Amniotic epithelial cell (primary cell): ENCODE measurements at places on chromosomes 7 and 10.

DNA sequence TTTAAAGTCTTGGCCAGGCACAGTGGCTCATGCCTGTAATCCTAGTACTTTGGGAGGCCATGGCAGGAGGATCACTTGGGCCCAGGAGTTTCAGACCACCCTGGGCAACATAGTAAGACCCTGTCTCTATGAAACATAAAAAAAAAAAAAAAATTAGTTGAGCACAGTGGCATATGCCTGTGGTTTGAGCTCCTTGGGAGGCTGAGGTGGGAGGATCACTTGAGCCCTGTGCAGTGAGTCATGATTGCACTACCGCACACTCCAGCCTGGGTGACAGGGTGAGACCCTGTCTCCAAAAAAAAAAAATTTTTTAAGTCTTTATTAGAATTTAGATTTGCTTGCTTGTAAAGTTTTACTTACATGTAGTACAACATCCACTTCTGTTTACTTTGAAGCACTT, 14.0 kb downstream of the WNT2 start:
- DNase-seq, result no peak

GRCh38 chr7:12768948-12769347, 81.5 kb downstream of the ARL4A start:
- no peak for DNase-seq

DNA sequence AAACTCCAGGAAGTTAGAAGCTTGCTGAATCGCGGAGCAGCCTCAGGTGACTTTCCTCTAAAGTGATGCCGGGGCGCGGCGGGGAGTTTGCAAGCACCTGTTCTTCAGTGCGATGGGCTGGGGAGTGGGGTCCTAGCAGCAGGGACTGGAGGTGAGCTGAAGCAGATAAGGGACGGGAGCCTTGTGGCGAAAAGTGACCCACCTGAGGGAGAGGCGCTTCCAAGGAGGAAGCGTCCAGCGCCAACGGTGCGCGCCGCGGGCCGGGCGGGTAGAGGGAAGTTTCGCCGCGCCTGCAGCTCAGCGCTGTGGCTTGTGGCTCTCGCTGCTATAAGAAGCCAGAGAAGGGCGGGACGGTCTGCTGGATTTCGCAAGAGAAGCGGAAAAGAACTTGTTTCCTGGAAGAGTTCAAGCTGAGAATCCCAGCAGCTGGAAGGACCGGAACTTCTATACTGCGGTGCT, at the start of gene STEAP4:
TSS of gene STEAP4 (minus strand) at position 305 of the 459 bp plus-strand sequence. CDS start 22,625 bp downstream, outside the sequence.
- peak; percentile 1 for DNase-seq

DNA sequence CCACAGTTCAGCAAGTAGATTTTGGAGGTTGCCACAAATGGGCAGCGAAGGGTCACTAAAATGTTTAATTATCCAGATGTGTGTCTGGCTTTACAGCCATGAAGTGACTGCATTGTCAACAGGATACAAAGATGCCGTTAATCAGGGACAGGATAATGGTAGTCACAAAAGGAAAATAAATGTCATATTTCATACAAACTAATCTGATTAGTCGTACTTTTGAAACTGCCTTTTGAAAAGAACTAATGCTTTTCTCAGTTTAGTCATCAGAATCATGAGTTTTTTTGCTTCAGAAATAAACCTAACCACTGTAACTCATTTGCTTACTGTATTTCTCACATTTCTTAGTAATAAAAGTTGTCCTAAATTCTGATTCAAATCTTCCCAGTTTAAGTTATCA, 22.2 kb upstream of the WNT16 start:
- no peak for DNase-seq

DNA sequence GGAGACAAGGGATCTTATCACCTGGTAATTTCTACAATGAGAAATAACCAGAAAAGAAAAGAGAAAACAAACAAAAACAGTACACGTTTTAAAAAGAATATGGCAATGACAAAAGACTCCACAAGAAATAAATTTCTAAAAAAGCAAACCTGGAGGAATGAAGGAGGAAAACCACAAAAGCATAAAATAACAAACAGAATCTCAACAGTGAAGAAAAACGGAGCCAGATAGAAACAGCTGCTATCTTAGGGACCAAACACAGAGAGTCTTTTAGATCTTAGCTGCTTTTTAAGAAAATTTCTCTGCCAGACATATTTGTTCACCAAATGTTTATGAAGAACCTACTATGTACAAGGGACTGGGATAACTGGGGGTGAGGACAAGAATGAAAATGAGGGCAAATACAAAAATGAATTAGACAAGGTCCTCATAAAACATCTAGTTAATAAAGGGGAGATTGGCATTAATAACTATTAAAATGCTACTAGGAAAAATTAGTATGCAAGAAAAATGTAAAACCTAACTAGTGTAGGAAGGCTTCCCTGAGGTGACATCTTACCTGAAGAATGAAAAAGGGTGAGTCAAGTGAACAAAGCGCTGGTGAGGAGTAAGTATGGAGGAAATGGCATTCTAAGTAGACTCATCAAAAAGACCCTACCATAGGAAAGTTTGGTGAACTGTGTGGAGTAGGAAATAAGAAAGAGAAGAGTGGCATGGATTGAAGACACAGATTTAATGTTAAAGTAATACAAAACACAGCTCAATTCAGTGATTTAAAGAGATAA, 34.3 kb downstream of the WASL start:
- no peak for DNase-seq

- DNase-seq, result no peak
Measured at GRCh38 chr7:45027774-45028114, 27.7 kb downstream of the CCM2 start.

- DNase-seq, result no peak
Measured at GRCh38 chr7:119842786-119843185, 430.2 kb upstream of the KCND2 start.

GRCh38 chr7:79507131-79507530, 53.7 kb upstream of the MAGI2 start:
- DNase-seq, result peak; percentile 30

- DNase-seq, result no peak
Measured at GRCh38 chr10:22301193-22301592, 15.0 kb upstream of the COMMD3 start.

DNA sequence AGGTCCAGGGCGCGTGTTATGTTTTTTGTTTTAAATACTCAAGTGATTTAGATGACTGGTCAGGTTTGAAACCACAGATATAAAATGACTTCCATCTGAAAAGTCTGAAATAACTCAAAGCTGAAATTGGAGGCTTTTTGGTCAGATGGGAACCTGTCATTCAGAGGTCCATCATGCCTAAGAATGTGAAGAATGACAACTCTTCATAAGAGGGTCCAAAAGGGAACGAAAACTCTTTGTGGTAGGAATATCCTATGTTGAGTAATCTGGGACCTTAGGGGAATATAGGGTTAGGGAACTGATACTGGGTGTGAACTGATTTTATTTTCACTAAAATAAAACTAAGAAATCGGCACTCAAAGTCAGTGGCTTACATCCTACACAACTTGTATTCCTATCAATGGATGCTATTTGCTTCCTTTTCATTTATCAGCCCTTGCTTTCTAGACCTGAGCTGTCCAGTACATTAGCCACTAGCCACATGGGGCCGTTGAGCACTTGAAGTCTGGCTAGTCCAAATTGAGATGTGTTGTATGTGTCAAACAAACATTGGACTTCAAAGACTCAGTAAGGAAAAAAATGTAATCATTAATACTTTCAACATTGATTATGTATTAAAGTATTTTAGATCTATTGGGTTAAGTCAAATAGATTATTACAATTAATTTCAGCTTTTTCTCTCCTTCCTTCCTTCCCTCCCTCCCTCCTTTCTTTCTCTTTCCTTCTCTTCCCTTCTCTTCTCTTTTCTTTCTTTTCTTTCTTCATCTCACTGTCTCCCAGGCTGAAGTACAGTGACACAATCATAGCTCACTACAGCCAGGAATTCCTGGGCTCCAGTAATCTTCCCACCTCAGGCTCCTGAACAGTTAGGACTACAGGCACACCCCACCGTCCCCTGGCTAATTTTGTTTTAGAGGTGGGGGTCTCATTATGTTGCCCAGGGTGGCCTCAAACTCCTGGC, 56.5 kb upstream of the KDM7A start:
- no peak for DNase-seq
